Panc1 (cell line): ENCODE measurements at places on chromosomes 3 and 15.

DNA sequence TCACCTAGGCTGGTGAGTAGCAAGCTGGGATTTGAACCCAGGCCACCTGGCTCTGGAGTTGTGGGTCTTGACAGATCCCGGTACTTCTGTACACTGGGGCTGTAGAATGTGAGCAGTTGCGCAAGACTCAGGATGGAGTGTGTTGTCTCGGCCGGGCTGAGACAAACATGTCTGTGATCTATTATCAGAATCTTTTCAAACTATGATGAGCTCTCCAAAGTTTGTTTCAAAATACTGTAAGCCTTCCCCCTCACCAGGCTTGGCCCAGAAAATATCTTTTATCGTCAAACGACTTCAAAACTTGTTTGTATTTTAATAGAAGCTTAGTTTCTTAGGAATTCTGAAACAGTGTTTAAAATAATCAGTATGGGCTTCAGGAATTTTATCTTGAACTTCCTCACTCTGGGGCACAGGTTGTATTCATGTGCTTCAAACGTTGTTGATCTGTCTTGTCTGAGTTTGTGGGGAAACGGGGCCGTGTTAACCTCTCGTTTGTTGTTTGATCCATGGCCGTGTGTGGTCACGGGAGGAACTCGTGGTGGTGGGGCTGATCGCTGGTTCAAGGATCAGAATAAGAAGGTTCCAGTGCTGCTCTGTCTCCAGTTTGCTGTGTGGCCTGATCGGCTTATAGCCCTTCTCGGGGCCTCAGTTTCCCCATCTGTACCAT lies 40.3 kb upstream of the TFRC start:
- DNase-seq, result no peak

DNA sequence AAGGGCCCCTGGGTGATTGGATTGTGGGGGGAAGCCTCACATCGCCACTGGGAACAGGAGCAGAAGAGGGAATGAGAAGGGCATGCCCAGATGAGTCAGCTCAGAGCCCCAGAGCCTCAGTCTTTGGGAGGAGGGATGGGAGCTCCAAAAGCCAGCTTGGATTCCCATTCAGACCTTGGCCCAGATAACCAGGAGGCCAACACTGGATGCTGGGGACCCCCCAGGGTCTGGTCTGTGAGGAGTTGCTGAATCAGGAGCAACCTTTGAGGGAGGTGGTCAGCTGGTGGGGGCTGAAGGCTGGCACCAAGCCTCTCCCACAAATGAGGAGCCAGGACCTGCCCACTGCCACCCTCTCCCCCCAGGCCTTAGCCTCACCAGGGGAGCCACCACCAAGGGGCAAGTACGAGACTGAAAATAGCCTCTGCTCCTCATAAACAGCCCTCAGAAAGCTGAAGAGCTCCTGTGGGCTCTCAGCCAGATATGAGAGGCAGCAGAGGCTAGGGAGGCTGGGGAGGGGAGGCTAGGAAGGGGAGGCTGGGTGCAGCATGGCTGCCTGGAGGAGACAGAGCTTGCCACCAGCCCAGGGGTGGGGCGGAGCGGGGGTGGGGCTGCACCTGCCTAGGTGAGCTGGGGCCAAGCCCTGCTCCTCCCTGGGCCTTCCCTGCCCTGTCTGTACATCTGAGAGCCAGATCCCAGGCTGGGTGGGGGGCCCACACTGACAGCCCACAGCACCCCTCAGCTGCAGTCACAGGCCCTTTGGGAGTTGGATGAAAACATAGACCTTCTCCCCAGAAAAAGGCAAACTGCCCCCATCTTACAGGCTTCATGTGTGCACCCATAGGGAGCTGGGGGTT lies 99.8 kb downstream of the SEC22A start:
- no peak for DNase-seq

DNA sequence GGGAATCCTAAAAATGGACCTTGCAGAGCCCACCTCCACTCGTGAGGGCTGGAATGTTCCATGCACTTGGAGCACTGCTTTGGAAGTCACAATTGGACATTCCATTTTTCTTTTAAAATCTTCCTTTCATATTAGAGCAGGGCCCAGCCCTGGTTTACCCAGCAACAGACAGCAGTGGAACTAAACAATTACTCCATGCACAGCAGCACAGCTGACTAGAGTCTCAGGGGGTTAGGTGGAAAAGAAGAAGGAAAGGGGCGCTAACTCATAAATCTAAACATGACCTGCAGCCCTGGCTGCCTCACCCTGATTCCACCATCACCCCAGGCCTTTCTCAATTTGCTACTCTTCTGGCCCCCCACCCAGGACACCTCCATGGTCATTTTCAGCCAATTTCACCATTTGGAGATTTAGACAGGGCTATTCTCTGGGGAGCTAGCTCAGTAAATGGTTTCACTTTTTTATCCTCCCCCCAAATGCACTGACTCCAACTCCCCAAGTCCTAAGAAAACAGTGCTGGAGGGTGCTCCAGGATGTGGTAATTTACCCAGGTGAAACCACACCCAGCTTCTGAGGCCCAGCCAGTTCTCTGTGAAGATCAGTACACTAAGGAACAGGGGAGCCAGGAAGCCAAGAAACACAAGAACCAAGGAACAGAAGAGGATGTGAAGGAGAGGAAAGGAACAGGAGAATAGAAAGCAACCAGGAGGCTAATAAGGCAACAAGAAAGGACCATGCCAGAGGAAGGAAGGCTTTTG lies 1.6 kb upstream of the LRRC31 start:
- DNase-seq, result no peak

- DNase-seq, result no peak
These were observed 55.1 kb upstream of the PLXNA1 start for GRCh38 chr3:126927846-126928245.

- DNase-seq, result no peak
These were observed 61.3 kb downstream of the KLHL25 start for GRCh38 chr15:85733416-85733815.

GRCh38 chr3:146382386-146382785 lies 87.0 kb downstream of the PLSCR2 start:
- DNase-seq, result peak; percentile 15

- DNase-seq, result no peak
These were observed 10.8 kb downstream of the TIPARP start for GRCh38 chr3:156685198-156685597.

DNA sequence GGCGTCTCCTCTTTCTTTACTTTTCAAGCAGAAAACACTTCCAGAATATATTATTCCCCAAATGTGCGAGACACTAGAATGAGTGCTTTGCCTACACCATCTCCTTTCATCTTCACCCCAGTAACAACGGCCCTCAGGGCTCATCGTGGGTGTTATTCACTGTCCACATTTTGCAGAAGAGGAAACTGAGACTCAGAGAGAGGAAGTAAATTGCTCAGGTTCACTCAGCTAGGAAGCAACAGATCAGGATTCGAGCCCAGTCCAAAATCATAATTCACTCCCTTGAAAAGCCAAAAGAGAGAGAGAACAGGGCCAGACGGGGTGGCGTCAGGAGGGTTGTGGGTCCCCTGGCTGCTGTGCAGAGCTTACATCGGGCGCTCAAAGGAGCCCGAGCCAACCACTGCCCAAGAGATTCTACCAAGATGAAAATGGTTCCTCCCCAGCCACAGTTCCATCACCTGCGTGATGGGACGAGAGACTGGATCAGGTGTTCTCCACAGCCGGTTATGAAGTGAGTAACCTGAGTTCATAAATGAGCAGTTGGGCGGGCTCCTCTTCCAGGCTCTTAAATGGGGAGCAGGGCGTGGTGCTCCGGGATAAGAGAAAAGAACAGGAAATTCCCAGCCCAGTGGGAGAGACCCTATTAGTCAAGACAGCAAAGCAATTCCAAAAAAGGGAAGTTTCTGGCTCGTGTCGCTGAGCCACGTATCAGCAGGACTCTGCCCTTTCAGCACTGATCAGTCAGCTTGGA lies 48.6 kb upstream of the FLNB start:
- no peak for DNase-seq

- no peak for DNase-seq
These were observed 55.5 kb upstream of the PLXNA1 start for GRCh38 chr3:126927401-126927750.

DNA sequence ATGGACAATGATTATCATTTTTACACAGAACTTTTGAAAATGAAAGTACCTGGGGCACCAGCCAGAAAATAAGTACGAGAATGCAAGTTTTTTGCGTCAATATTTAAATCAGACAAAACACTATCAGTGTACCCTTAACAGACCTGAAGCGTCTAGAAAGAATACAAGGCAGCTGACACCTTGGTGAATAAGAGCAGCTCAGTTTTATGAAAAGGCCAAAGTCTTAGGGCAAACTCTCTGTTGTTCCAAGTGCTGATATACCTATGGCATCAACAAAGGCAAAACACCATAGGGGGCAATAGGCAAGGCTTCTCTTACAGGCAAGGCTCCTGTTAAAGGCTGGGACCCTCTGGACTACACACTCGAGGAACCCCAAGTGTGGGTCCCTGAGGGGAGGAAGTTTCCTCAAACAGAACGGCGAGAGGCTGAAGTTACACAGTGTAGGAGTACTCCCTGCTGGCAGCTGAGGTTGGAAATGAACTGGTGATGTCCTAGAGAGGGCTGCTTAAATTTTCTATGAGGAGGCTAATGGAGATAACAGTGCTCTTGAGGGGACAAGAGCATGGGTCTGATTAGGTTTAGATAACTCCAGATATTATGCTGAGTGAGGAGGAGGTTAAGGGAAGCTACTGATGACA lies 291.0 kb downstream of the TIGIT start:
- no peak for DNase-seq

- DNase-seq, result peak; percentile 33
These were observed at the start of gene UMPS for GRCh38 chr3:124730129-124730940. Gene UMPS, plus strand, starts transcription at chr3:124730452. Its CDS starts 20 bp downstream, at chr3:124730472.

DNA sequence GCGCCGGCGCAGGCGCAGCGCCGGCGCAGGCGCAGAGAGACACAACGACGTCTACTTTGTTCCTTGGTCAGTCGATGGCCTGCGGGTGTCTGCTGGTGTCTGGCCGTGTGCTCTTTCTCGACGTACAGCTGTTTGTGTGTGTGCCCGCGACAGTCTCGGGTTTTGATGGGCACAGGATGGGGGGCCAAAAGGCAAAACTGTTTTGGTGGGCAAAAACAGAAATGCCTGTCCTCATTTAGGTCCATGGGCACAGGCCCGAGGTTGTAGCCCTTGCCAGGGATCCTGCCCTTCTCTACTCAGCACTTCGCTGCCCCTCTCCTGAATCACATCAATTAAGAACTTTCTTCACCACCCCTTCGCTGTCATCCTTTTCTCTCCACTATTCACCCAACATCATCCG lies 184.8 kb upstream of the CHL1 start:
- DNase-seq, result no peak

GRCh38 chr3:122563717-122564025 lies 429 bp downstream of the PARP9 start:
- no peak for DNase-seq

- DNase-seq, result no peak
These were observed 107.2 kb downstream of the IL1RAP start for GRCh38 chr3:190620886-190621608.

DNA sequence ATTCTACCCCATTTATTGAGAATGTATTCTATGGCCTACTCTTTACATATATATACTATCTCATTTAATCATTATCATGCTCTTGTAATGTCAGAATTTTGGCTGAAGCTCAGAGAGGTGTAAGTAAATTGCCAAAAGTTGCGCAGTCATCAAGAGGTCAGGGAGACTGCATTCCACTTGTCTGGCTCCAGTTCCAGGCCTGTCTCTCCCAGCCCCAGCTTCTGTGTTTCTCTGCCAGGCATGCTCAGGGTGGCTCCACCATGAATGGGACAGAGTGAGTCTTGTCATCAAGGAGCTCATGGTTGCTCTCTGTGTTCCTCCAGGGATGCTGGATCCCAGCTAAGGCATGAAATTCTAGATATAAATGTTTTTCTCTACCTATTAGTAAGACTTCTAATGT lies 635.1 kb upstream of the MDFIC2 start:
- DNase-seq, result no peak

- no peak for DNase-seq
These were observed 408.6 kb upstream of the PDZRN3 start for GRCh38 chr3:74033381-74033780.

GRCh38 chr3:8307545-8308110 lies 194.0 kb upstream of the LMCD1 start:
- DNase-seq, result no peak

DNA sequence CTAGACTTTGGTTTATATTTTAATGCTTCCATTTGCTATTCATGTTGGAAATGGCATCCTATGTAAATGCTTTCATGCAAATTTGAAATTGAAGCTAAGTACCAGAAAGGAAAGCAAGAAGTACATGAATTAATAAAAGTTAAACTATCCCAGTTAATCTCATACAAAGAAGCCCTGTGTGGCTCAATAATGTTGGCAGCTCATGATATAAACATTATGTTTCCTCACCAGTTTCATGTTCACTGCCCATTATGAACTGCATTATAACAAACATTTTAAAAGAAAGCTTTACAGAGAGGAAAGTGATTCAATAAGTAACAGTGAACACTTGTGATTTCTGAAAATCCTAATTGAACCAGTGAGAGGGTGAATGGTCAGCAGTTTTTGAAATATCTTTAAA lies 62.9 kb upstream of the ROBO2 start:
- DNase-seq, result no peak

- no peak for DNase-seq
These were observed 97.7 kb upstream of the PHLDB2 start for GRCh38 chr3:111761309-111761795.

- no peak for DNase-seq
These were observed 2.9 kb downstream of the VILL start for GRCh38 chr3:37993460-37993819.

- no peak for DNase-seq
These were observed 80.6 kb upstream of the ETV5 start for GRCh38 chr3:186189492-186189891.

DNA sequence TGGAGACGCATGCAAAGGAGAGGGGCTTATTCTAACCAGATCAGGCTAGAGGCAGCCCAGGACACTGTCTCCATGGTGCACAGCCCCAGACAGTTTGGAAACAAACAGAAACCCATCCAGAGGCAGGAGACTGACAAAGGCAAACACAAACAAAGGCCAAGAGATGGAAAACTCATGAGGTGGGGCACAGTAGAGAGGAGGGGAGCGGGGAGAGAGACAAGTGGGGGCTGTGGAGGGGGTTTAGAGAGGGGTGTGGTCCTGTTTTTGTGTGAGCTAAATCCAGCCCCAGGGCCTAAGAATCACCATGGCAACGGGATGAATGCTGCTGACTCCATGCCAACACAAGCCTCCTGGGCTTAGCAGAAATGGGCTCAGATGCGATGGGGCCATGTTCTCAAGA lies 32.3 kb downstream of the PARP16 start:
- no peak for DNase-seq

- DNase-seq, result no peak
These were observed 30.9 kb downstream of the UBE2E1 start for GRCh38 chr3:23836536-23837230.
